Activated T-cell treated with anti-CD3 and anti-CD28 coated beads for 4 hours (primary cell): ENCODE measurements at places on chromosomes 7 and 10.
A peak's percentile ranks its signal among the peaks of the same experiment; 100 is the strongest.

GRCh38 chr7:135761751-135762488 lies 13.3 kb upstream of the FAM180A start:
- no peak for DNase-seq

DNA sequence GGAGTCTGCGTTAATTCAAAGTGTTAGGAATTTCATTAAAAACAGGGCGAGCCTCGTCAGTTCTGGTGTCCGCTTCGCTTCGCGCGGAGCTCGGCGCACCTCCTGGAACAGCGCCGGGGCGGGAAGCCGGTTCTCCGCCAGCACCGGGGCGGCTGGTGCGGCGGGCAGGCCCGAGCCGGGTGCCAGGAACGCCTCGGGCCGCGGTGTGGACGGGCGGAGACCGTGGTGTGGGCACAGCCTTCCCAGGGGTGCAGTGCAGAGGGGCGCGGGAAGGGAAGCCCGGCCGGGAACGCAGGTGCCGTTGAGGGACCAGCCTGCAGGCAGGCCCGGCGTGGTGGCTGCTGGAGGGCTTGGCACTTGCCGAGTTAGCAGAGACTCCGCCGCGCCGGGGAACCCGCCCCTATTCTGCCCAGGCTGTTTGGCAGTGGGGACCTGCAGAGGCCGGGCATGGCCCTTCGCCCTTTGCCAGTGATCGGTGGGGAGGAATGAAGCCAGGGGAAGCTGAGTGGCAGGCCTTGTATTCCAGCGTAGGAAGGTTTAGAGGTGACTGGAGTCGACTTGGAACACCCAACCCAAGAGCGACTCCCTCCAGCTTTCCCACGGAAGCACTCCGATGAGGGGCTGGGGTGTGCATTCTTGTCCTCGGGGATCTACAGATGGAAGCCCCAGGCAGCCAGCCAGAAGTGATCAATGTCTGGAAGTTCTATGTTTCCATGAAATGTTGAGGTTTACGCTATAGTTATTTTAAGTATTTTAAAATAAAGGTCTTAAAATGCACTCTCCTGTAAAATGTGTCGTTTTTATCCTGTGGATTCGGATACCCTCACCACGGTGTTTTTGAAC lies 945 bp upstream of the RHEB start:
- peak; percentile 14 for DNase-seq

- no peak for DNase-seq
Measured at GRCh38 chr10:45627412-45628048, 45.0 kb downstream of the ZFAND4 start.

GRCh38 chr10:132858121-132859081 lies 72.5 kb upstream of the NKX6-2 start:
- no peak for DNase-seq

DNA sequence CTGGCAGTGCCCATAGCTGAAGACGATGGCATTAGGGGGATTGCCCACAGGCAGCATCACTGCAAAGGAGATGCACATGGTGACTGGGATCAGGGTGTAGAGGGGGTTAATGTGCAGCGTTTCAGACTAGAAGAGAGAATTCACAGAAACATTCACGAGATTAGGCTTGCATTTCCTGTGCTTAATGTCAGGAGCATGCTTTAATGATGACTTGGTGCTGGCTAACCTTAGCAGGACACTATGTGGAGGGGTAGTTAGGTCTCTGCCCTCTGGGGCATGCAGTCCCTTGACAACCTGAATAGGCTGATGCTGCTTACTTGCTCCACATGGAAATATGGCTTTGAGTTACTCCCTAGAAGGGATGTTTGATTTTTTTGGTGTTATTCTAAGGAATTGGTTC lies 21.8 kb downstream of the STMP1 start:
- DNase-seq, result no peak

- DNase-seq, result no peak
Measured at GRCh38 chr10:91745090-91745831, 53.0 kb upstream of the TNKS2 start.

DNA sequence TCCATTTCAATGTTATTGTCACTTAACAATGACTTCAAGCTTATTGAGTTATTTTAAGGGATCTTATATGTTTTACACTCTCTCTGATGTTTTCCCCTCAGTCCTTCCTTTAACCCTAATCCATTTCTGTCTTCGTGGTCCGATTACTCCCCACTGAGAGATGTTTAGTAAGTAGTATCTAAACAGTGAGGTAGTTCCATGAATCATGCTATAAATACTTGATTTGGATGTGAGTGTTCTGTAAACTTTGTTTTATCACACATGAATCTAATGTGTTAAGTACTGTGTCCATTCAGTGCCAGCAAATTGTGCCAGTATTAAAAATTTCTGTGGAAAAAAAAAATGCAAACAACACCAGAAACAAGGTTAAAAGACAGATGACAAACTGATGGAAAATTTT lies 18.6 kb downstream of the RPP30 start:
- DNase-seq, result no peak
